ENCODE measurements at places on chromosomes 6 and 20.

DNA sequence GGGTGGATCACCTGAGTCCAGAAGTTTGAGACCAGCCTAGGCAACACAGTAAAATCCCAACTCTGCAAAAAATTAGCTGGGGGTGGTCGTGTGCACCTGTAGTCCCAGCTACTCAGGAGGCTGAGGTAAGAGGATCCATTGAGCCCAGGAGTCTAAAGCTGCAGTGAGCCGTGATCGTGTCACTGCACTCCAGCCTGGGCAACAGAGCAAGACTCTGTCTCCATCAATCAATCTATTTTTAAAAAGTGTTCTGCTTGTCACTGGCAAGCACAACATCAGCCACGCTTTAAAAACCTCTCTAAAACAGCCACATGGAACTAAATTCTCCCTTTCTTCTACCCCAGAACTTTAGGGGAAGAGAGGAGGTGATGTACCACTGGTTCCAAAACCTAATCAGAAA, 131.6 kb upstream of the RREB1 start:
- no peak for DNase-seq

GRCh38 chr6:34149831-34150400, 4.0 kb upstream of the GRM4 start:
- no peak for DNase-seq

GRCh38 chr6:121435444-121436069, at the start of gene GJA1:
GJA1 (plus strand) TSS chr6:121435646; CDS start chr6:121446848, 11,202 bp downstream.
- DNase-seq: no peak

GRCh38 chr6:135938576-135939207, 87.2 kb downstream of the PDE7B start:
- DNase-seq: no peak

GRCh38 chr6:456358-456867, 64.9 kb downstream of the IRF4 start:
- no peak for DNase-seq

DNA sequence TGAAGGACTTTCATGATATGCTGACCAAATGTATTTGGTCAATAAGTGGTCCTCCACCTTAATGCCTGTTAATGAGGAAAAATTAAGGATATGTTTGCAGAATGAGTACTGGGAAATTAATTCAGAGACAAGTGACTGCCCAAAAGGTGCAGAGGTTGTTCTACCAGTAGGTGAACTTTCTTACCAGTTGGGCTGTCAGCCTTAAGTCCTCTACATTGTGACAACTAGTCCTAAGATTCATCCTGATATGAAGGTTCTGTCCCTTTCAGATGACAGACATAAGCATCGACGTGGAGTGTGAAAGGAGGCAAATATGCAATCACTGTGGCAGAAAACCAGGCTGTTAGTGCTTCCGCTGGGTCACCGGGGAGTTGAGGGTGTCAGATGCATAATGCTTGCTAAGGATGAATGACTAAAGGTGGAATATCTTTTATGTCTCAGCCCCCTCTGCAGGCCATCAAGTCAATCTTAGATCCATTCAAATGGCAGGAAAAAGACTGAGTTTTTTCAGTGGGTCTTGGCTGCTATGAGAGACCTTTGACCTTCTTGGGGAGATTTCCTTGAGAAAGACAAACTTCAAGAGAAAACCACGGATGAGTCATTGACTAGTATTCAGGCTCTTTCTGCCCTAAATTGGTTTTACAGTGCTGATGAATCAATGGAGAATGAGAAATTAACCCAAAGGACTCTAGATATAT, 226.0 kb downstream of the TPBG start:
- DNase-seq: no peak

DNA sequence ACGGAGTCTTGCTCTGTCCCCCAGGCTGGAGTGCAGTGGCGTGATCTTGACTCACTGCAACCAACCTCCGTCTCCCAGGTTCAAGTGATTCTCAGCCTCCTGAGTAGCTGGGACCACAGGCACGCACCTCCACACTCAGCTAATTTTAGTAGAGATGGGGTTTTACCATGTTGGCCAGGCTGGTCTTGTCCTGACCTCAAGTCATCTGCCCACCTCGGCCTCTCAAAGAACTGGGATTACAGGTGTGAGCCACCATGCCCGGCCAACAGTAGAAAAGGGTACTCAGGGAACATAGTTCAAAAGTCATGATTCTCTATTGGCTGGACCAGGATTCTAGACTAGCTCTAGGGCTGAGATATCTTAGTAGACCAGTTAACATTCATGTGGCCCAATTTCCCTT, 5.6 kb downstream of the CSNK2A1 start:
- no peak for DNase-seq

- no peak for DNase-seq
Measured at GRCh38 chr6:167266830-167267555, 24.1 kb upstream of the UNC93A start.

- DNase-seq: no peak
Measured at GRCh38 chr6:138428944-138429598, 25.0 kb downstream of the HEBP2 start.

DNA sequence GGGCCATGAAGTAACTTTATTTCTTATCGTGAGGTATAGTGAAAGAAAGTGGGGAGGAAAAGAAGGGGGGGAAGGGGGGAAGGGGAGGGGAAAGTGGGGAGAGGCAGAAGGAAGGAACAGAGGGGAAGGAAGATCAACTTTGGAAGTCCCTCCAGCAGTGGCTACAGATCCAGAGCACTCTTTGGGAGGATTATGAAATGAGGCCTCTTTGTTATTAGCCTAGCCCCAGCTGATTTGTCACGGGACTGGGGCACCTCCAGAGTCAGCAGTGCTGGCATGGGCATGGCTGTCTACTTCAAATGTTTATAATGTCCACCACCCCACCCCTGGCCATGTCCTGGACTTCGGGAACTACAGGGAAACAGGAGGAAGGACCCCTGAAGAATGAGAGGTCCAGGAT, 7.6 kb downstream of the MOCS1 start:
- DNase-seq: no peak

GRCh38 chr6:3795836-3796718, 44.6 kb upstream of the PXDC1 start:
- DNase-seq: no peak

GRCh38 chr6:124917769-124918168, 44.5 kb upstream of the RNF217 start:
- DNase-seq: no peak
